ENCODE measurements at places on chromosomes 16 and 17. TPM values are rescaled to one million over a fixed set of nuclear protein-coding genes. Genes with fewer than 3 reads are reported as not detected.

Gene NOD2
- 4.2 TPM for total RNA-seq

Gene ODAD4
- 1.3 TPM for total RNA-seq

Gene BAIAP3
- total RNA-seq, result 0.75 TPM

DNA sequence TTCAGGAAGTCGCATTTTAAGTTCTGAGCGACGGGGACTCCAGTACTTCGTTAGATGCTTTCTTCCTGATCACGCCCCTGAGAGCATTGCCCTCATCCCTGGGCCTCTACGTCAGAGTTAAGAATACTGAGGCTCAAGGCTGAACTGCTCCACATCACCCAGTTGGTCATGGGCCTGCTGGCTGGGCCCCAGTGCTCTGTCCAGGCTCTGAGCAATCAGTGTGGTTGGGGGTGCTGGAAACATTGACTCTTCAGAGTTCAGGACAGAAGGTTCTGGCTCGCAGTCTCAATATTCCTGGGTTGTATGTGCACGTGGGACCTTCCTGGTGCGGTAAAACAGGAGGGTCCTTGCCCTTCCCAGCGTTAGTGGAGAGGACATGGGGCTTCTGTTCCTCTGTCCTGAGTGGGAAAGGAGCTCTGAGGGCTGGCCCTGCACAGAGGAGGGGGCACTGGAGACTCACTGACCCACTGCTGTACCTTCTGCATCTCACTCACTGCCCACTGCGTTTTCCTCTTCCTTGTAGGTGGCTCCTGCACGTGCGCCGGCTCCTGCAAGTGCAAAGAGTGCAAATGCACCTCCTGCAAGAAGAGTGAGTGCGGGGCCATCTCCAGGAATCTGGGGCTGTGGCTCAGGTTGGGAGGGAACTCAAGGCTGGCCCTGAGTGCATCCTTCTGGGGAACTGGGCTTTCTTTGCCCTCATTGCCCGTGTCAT is 518 bp downstream of the MT1E start:
- H3K36me3 ChIP-seq, result peaks cover 30% of the 10 kb centered on the region
- H3K27ac ChIP-seq, result peak overlapping the region; percentile 81
- no peaks in the 10 kb centered on the region for H3K27me3 ChIP-seq
- peak overlapping the region; percentile 95 for H3K4me3 ChIP-seq
- peaks cover 11% of the 10 kb centered on the region for H3K4me1 ChIP-seq

Gene LGALS9B
- not detected for total RNA-seq

DNA sequence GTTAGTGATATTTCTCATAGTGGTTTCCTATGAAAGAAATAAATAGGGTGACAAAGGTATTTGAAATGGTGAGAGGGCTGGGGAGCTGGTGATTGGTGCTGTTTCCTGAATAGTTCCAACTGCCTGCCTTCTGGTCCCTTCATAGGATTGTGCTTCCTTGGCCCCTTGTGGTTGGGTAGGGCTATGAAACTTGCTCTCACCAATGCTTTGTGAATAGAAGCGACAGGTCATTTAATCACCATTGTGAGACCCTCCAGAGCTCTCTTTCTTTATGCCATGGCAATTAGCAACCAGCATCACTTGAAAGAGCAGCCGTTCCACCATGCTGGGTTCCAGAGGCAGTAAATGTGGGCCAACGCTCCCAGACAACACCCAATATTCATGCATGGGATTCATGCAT is 23.7 kb upstream of the WWOX start:
- H3K27me3 ChIP-seq, result peaks cover 31% of the 10 kb centered on the region
- no peak overlapping the region for H3K4me3 ChIP-seq
- no peaks in the 10 kb centered on the region for H3K4me1 ChIP-seq
- no peak overlapping the region for H3K27ac ChIP-seq
- no peaks in the 10 kb centered on the region for H3K36me3 ChIP-seq

DNA sequence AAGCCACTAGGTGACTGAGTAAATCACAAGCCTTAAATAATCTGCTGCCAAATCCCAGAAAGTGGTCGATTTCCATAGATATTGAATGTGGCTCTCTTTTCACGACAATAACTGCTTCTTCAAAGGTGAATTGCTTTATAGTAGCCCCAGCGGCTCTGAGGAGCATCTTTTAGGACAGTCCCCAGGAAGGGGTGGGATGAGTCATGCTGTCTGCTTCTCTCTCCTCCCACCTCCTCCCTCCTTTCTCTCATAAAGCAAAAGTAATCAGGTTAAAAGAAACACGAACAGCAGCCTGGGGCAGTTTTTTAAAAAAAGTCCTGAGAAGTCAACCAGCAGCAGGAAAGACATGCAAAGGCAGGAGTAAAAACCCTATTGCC is 1.8 kb downstream of the KIAA0513 start:
- peak overlapping the region; percentile 84 for H3K4me3 ChIP-seq
- peak; percentile 81 for DNase-seq
- no peaks in the 10 kb centered on the region for H3K27me3 ChIP-seq
- peak overlapping the region; percentile 10 for H3K27ac ChIP-seq

DNA sequence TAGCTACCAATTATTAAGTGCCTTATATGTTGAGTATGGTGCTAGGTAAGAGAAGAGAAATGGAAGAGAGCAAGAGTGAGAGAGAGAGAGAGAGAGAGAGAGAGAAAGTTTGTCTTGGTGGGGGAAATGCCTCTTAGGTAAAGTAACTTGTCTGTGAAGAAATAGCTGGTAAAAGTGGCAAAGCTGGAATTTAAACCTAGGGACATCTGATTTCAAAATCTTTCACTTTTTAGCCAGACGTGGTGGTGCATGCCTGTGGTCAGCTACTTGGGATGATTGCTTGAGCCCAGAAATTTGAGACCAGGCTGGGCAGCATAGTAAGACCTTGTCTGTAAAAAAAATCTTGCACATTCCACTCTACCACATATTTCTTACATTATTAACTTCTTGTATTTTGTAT is 23.0 kb upstream of the CDR2 start:
- peaks cover 6% of the 10 kb centered on the region for H3K36me3 ChIP-seq
- H3K4me3 ChIP-seq, result no peak overlapping the region
- no peaks in the 10 kb centered on the region for H3K27me3 ChIP-seq
- peak; percentile 84 for DNase-seq

Gene PABPN1L
- total RNA-seq, result not detected

Gene TGFB1I1
- total RNA-seq, result 14.7 TPM

Gene USH1G
- total RNA-seq, result not detected

Gene BTBD17
- not detected for total RNA-seq

Gene ARHGAP44
- 0.42 TPM for total RNA-seq

DNA sequence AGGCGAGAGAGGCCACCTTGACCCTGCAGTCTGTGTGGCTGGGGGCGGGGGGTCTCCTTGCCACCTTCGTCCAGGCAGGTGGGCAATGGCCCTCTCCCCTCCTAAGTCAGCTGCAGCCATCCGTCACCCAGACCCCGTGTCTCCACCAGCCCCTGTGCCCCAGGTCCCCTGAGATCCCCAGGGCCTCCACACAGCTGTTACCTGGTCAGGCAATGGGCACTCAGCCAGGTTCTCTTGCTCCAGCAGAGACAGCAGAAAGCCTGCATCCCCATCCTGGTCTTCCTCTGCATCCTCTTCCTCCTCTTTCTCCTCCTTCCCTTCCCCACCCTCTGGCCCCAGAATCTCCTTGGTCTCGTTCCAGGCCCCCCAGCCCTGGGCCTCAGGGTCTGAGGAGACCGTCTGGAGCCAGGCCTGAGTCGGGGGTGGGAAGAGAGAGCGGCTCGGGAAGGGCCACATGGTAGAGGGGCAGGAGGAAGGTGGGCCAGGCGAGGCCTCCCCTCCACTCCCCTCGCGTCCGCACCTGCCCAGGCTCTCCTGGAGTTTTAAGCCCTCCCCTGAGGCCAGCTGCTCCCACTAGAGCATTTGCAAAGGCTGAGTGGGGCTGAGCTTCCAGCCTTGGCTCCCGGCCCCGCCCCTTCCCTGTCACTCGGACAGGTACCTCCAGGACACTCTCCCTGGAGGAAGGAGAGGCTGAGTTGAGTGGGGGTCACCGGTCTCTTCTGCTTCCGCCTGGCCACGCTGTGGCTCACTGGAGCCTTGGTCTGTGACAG is at the start of gene PABPN1L:
Gene PABPN1L, minus strand, starts transcription at position 510 of the 770 bp plus-strand sequence. Its CDS starts 54 bp downstream, at position 456.
- no peak within 1 kb of the TSS for H3K27ac ChIP-seq
- H3K4me1 ChIP-seq, result no peaks in the 10 kb centered on the region
- no peak within 1 kb of the TSS for H3K4me3 ChIP-seq
- H3K27me3 ChIP-seq, result peaks cover 35% of the 10 kb centered on the region
- peaks cover 9% of the 10 kb centered on the region for H3K36me3 ChIP-seq
- no peak for DNase-seq

GRCh38 chr16:77430360-77430759 is 4.5 kb downstream of the ADAMTS18 start:
- peaks cover 93% of the 10 kb centered on the region for H3K27me3 ChIP-seq
- DNase-seq, result no peak
- no peaks in the 10 kb centered on the region for H3K36me3 ChIP-seq
- no peak overlapping the region for H3K4me3 ChIP-seq

DNA sequence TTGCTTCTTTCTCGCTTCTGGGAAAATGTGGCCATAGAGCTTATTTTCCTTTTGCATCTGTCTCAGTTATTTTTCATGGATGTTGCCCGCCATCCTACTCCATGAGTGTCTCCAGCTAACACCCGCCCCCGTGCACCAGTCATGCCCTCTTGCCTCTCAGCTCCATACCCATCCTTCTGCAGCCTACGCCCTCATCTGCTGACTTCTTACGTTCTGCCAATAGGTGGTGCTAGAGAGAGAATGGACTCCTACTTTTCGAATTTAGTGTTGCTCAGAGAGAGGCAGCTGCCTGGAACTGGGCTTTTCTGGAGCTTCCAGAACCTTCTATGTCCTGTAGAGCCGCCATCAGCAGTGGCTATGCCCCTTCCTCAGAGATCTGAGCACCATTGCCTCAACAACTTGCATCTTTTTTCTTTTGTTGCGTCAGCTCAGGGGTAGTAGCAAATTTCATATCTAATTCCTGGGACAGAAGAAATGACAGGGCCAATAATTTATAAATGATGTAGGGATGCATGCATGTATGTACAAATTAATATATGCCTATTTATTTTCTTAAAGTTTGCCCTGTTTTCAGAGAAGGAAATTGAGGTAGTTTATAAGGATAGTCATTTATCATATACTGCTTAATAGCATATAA is 119.7 kb upstream of the MYOCD start:
- DNase-seq, result peak; percentile 67
- H3K36me3 ChIP-seq, result no peaks in the 10 kb centered on the region
- peaks cover 33% of the 10 kb centered on the region for H3K27me3 ChIP-seq
- no peak overlapping the region for H3K27ac ChIP-seq
- H3K4me3 ChIP-seq, result no peak overlapping the region

- H3K27me3 ChIP-seq, result no peaks in the 10 kb centered on the region
- peaks cover 28% of the 10 kb centered on the region for H3K4me1 ChIP-seq
- H3K4me3 ChIP-seq, result peak overlapping the region; percentile 68
- H3K36me3 ChIP-seq, result no peaks in the 10 kb centered on the region
Observed at GRCh38 chr16:70804153-70804733, 3.3 kb upstream of the VAC14 start.

DNA sequence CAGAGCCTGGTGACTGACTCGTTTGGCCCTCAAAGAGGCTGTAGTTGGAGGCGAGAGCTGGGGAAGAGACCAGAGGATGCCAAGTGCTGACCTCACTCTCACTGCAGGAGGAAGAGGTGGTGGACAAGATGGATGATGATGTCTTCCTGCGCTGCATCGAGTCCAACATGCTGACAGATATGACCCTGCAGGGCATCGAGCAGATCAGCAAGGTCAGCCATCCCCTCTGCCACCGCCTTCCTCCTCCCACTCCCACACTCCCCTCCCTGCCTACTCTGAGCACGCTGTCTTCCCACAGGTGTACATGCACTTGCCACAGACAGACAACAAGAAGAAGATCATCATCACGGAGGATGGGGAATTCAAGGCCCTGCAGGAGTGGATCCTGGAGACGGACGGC is 26.9 kb downstream of the POLR2A start:
- no peaks in the 10 kb centered on the region for H3K4me1 ChIP-seq
- H3K36me3 ChIP-seq, result peaks cover 79% of the 10 kb centered on the region
- H3K27me3 ChIP-seq, result no peaks in the 10 kb centered on the region
- H3K4me3 ChIP-seq, result no peak overlapping the region
- no peak overlapping the region for H3K27ac ChIP-seq

Gene CDH1
- 37.7 TPM for total RNA-seq

- H3K27ac ChIP-seq, result no peak overlapping the region
- no peak overlapping the region for H3K4me3 ChIP-seq
- no peak for DNase-seq
- H3K27me3 ChIP-seq, result no peaks in the 10 kb centered on the region
Observed at GRCh38 chr16:2930236-2930635, 18.5 kb downstream of the FLYWCH1 start.

DNA sequence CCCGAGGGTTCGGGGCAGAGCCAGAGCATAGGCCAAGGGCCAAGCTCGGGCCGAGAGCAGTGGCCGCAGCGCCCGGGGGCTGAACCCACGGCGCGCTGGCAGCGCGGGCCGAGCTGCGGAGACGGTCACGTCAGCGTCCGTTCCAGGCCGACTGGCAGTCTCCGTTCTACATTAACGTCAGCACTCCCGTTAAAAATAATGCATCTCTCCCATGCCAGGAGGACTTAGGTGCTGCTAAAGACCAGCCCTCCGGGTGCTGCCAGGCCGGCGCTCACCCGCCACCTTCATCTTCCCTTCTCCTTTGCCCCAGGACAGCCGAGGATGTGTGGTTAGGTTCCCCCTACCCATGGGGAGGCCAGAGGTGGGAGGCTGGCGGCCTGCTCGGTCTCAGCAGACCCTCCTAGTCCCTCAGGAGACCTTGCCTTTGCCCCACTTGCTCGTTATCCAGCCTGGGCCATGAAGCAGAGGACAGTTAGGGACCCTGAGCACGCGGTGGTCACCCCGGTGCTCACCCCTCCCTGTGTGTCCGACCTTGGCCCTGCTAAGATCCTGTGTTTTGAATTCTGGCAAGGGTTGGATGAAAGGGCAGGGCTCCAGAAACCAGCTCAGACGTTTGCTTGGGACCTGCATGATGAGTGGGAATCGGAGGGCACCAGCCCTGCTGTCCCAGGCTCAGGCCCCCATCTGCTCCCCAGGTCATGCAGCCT is 572 bp downstream of the MPG start:
- H3K36me3 ChIP-seq, result peaks cover 22% of the 10 kb centered on the region
- peak overlapping the region; percentile 82 for H3K4me3 ChIP-seq
- DNase-seq, result peak; percentile 25
- no peaks in the 10 kb centered on the region for H3K27me3 ChIP-seq
- peaks cover 18% of the 10 kb centered on the region for H3K4me1 ChIP-seq
- H3K27ac ChIP-seq, result peak overlapping the region; percentile 79

DNA sequence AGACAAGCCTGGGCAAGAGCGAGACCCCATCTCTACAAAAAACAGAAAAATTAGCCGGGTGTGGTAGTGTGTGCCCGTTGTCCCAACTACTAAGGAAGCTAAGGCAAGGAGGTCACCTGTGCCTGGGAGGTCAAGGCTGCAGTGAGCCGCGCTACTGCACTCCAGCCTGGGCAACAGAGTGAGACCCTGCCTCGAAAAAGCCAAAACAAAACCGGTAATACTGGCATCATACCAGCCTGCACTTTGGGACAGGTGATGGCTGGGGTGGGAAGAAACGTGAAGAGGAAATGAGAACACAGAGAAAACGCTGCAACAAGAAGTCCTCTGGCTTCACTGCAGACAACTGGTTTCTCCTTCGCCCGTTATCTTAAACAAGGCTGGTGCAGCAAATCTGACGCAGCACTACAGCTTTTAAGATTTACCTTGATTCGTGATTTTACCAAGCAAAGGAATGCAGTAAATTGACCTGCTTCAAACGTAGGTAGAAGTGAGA is 725 bp upstream of the CASC3 start:
- H3K4me3 ChIP-seq, result peak overlapping the region; percentile 90
- H3K36me3 ChIP-seq, result peaks cover 73% of the 10 kb centered on the region
- H3K27me3 ChIP-seq, result no peaks in the 10 kb centered on the region
- peaks cover 8% of the 10 kb centered on the region for H3K4me1 ChIP-seq

Measured in MCF 10A (cell line).